ENCODE measurements at places on chromosomes 2 and 18. TPM values are rescaled to one million over a fixed set of nuclear protein-coding genes. Genes with fewer than 3 reads are reported as not detected.

The IKZF2 gene
- total RNA-seq: 2.9 TPM

The RALB gene
- 48.3 TPM for total RNA-seq

The MOGAT1 gene
- total RNA-seq: not detected

The UGT1A8 gene
- not detected for total RNA-seq

The TEKT4 gene
- not detected for total RNA-seq

The NT5C1B gene
- not detected for total RNA-seq

The SOCS6 gene
- total RNA-seq: 24.1 TPM

The FAM110C gene
- total RNA-seq: not detected

The FZD7 gene
- 5.7 TPM for total RNA-seq

The LCT gene
- total RNA-seq: not detected

The CNDP1 gene
- not detected for total RNA-seq

The ADAM23 gene
- total RNA-seq: 3.6 TPM

The DNAH6 gene
- total RNA-seq: 0.16 TPM

The FOXI3 gene
- total RNA-seq: not detected

The CXCR1 gene
- not detected for total RNA-seq

The BMP10 gene
- not detected for total RNA-seq

The ARHGAP15 gene
- total RNA-seq: 0.13 TPM

The PPIL3 gene
- total RNA-seq: 55.5 TPM

The C2orf66 gene
- total RNA-seq: not detected

The POTEI gene
- 0.33 TPM for total RNA-seq

The RRM2 gene
- total RNA-seq: 195 TPM

The EFR3B gene
- total RNA-seq: 5.6 TPM

The ONECUT2 gene
- 0.03 TPM for total RNA-seq

The SPP2 gene
- 0.23 TPM for total RNA-seq

The SLC9A4 gene
- not detected for total RNA-seq

The EVX2 gene
- total RNA-seq: not detected

The FSIP2 gene
- total RNA-seq: not detected

The REG3A gene
- not detected for total RNA-seq

The SLC16A14 gene
- total RNA-seq: not detected

The LRRC30 gene
- not detected for total RNA-seq

The COL3A1 gene
- not detected for total RNA-seq

The CXCR2 gene
- 0.50 TPM for total RNA-seq

The MAP2 gene
- total RNA-seq: 1.5 TPM

The RTP5 gene
- not detected for total RNA-seq

The ANO7 gene
- 0.53 TPM for total RNA-seq

The SS18 gene
- 84.3 TPM for total RNA-seq

The CYP1B1 gene
- total RNA-seq: not detected

The TRABD2A gene
- 22.7 TPM for total RNA-seq

The ALPI gene
- total RNA-seq: not detected

The CNGA3 gene
- not detected for total RNA-seq

The RAB6C gene
- not detected for total RNA-seq

The TCF4 gene
- total RNA-seq: 11.5 TPM

The CKAP2L gene
- 21.1 TPM for total RNA-seq

The SESTD1 gene
- 7.2 TPM for total RNA-seq

The RAD51AP2 gene
- not detected for total RNA-seq

The GNAL gene
- total RNA-seq: 0.10 TPM

The VWA3B gene
- not detected for total RNA-seq

The GAL3ST2 gene
- total RNA-seq: not detected

All from HT1080 (cell line).